ENCODE measurements at places on chromosomes 7 and 10.

- no peak for DNase-seq
Measured at GRCh38 chr7:96737545-96738050, 28.0 kb upstream of the SEM1 start.

GRCh38 chr7:117036836-117037235 lies 83.5 kb downstream of the ST7 start:
- DNase-seq: peak; percentile 26

DNA sequence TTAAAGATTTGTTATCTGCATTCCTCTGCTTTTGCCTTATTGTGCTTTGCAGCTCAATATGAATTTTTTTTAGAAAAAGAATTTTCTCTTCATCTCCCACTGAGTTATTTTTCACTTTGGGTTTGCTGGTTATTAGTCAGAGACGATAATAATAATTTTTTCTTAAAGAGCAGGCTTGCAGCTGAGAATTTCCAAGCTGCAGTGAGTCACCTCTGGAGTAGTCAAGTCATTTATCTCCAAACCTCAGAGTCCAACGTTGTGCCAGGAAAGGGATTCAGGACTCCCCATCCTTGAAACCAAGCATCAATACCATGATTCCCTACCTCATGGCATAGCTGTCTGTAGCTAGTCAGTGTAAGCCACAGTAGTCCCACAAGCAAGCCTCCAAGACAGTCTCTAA lies 15.2 kb upstream of the EGR2 start:
- DNase-seq: no peak

GRCh38 chr7:121605317-121605680 lies 209.2 kb upstream of the FAM3C start:
- DNase-seq: peak; percentile 40

- DNase-seq: no peak
Measured at GRCh38 chr7:41729059-41729458, 26.2 kb upstream of the INHBA start.

- DNase-seq: no peak
Measured at GRCh38 chr10:29922226-29922625, 137.2 kb downstream of the JCAD start.

- DNase-seq: peak; percentile 26
Measured at GRCh38 chr10:28179006-28179742, 123.7 kb downstream of the MPP7 start.

GRCh38 chr10:81019029-81019890 lies 481.6 kb downstream of the SH2D4B start:
- peak; percentile 29 for DNase-seq

DNA sequence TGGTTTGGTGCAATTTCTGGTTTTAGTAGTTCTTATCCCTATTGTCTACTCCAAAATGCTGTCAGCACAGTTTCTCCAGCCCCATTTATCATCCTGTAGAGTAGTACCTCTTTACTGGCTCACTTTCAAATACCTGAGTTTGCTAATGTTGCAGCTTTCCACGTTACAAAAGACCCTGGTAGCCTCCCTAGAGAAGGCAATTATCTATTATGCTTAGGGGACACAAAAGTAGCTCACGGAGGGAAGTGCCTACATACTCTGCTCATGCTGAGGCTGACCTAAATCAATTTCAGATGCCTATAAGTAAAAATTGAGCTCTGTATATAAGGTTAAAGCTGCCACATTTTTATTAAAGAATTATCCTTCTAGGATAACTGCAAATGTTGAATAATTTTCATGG lies 603.6 kb downstream of the CNTNAP2 start:
- no peak for DNase-seq

GRCh38 chr10:48504141-48504885 lies 100.6 kb downstream of the ARHGAP22 start:
- DNase-seq: no peak

GRCh38 chr10:113518816-113519591 lies 33.8 kb upstream of the HABP2 start:
- no peak for DNase-seq

- DNase-seq: no peak
Measured at GRCh38 chr10:113552701-113553100, at the start of gene HABP2. Gene HABP2 (plus strand): TSS chr10:113553053. CDS start chr10:113553122, 69 bp downstream.

- no peak for DNase-seq
Measured at GRCh38 chr10:125257521-125258108, 97.3 kb upstream of the CTBP2 start.

DNA sequence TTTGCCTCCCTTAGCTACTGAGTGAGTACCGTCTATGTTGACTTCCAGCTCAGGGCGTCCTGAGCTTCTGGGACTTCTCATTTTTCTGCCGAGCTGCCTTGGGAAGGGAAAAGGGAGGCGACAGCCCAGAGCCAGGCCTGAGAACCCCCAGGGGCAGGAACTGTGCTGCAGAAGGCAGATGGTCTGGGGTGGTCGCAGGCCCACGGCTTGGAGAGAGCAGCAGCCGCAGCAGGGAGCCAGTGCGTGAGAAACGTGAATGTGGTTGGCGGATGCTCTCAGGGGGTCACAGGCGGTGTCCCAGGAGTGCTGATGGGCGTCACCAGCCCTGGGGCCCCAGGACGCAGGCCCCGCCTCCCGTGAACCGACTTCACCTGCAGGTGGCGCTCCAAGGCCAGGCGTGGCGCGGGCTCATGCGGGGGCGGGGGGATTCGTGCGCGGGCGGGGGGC lies 9.2 kb upstream of the PWWP2B start:
- DNase-seq: peak; percentile 11

- no peak for DNase-seq
Measured at GRCh38 chr10:5827841-5828240, 14.6 kb upstream of the GDI2 start.

GRCh38 chr7:5594616-5595544 lies 171.2 kb upstream of the TNRC18 start:
- peak; percentile 68 for DNase-seq

- DNase-seq: no peak
Measured at GRCh38 chr7:158732494-158733219, 28.1 kb upstream of the NCAPG2 start.

DNA sequence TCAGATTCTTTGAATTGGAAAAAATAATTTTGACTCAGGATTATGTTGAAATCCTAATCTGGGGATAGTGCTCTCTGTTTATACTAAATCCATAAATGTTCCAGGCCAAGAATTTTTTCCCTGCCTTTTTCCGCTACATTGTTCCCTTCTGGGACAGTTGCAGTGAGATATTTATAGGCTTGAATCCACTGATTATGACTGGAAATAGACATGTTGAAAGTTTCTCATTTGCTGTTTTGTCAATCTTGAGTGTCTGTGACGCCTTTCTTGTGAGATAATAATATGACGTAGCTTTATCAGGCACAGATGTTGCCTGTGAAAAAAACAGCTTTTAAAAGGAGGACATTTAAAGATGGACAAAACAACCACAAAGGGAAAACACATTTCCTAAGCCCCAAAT lies 155.9 kb downstream of the ARID5B start:
- DNase-seq: no peak

GRCh38 chr10:60283397-60283796 lies 106.3 kb downstream of the ANK3 start:
- no peak for DNase-seq

DNA sequence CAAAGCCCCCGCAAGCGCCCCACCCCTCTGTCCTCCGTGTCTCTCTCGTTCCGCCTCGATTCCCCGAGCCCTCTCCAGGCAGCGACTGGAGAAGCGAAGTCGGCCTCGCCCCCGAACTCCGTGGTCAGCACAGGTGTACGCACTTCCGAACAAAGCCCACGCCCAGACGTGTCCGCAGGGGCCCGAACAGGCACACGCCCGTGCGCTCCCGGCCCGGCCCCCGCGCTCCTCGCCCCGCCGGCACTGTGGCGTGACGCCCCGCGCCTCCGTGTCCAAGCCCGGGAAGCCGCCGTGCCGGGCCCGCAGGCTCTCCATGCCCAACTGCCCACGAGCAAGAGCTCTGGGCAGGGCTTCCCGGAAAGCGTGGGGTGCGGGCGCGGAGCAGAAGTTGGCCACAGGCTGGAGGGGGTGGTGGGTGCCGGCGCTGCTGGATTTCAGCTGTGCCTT lies 662 bp downstream of the NRCAM start:
- DNase-seq: no peak

- DNase-seq: no peak
Measured at GRCh38 chr10:36163827-36164226, 521.7 kb upstream of the FZD8 start.

- DNase-seq: no peak
Measured at GRCh38 chr7:20459419-20459818, 128.7 kb downstream of the ITGB8 start.

DNA sequence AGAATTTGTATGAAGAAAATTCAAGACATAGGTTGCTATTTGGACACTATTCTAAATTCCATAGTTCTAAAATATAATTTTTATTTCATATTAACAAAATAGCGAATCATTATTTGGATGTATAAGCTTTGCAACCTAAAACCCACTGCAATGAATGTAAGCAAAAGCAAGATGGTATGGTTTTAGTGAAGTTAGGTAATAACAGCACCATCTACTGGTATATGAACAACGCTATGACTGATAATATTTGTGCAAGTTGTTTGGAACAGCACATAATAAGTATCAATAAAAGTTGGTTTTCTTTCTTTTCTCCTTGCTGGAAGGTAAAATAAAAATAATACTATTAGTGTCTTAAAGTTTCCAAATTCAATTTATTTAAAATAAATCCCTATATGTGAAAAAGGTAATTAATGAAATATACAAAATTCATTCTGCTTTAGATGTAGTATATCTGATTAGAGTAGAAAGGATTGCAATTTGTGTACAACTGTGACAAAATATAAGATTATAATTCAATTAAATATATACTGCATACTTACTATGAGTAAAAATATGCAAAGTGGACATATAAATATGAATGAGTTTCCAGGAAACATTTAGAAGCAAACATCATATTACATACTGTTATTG lies 79.0 kb upstream of the LSM8 start:
- peak; percentile 41 for DNase-seq

DNA sequence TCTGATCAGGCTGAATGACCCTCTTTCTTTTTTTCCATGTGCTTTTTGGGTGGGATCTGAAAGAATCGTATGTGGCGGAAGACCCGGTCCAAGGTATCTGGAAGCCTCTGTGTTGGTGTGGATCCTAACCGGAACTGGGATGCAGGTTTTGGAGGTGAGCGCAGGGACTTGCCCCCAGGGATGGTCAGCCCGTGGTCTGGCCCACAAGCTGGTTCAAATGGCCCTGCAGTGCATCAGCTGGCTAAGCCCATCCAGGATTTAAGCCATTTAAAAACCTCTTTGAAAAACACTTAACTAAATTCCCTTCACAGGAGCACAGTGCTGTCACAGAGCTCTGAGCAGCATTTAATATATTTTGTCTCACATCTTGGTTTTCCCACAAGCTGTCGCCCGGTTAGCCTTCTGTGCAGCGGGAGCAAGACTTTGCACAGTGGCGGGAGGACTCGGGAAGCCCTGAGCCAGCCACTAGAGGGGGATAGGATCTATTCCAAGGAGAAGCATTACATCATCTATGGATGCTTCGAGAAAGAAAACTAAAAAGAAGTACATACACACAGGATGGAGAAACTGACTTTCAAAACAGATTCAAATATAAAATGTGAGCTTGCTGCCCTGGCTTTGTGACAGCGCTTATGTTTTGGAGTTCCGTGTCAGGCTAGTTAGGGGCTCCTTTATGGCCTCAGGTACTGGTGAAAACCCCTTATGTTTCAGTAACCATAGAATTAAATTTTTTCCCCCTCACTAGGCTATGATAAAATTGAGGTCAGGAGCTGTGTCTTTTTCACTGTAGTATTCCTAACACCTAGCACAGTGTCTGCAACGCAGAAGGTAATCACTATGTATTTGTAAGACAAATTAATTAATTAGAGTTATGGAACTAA lies 11.3 kb downstream of the CPA2 start:
- peak; percentile 35 for DNase-seq

GRCh38 chr7:11216276-11216675 lies 242.6 kb downstream of the PHF14 start:
- no peak for DNase-seq

- no peak for DNase-seq
Measured at GRCh38 chr10:88804083-88804812, 1.7 kb downstream of the LIPM start.

- no peak for DNase-seq
Measured at GRCh38 chr10:126380352-126381076, 7.8 kb downstream of the ADAM12 start.

- no peak for DNase-seq
Measured at GRCh38 chr7:121624958-121625357, 228.8 kb upstream of the FAM3C start.

DNA sequence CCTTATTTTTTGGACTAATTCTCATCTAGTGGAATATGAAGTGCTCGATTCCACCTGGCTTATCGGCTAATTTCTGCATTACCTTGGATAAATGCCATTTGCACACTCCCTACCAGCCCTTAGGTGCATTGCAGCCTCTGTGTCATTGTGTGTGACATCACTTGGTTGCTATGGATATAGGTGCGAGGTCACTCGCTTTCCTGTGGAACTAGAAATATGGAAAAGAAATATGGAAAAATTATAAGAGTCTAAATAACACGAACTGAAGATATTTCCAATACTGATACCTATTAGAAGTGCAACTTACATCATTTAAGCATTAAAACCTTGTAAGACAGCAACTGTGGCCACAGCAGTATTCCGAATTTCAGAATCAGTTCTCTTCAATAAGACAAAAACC lies 2.0 kb downstream of the YWHAG start:
- peak; percentile 73 for DNase-seq

DNA sequence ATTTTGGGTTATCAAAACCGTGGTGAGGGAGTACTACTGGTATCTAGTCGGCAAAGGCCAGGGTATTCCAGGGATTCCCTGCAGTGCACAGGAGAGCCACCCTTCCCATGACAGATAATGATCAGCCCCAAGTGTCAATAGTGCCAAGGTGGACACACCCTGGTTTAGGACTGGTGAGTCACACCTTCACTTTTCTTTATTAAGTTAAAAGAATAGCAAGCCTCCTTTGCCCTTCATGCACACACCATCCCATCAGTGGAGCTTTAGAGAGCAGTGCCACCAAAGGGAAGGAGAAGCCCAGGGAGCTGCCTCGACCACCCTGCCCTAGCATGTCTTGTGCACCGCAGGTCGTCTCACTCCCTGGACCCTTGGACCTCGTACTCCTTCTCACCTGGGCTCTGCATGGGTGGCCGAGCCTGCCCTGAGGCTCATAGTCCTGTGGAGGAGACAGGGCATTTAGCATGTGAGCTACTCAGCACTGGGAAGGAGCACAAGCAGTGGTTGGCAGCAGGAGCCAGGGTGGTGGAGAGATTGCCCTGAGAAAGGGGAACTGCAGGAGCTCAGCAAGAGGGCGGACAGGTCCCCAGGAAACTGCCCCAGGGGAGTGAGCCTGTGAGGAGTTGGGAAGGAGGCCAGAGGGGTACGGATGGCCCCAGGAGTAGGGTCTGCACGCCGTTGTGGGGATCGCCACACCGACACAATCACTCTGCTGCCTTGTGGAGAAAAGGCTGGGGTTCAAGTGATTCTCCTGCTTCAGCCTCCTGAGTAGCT lies 17.4 kb downstream of the UBE2D4 start:
- DNase-seq: no peak

Data from NCI-H2081 (cell line).